Left ventricle myocardium inferior (tissue), 1 donor: ENCODE measurements at places on chromosomes 7 and 10.

DNA sequence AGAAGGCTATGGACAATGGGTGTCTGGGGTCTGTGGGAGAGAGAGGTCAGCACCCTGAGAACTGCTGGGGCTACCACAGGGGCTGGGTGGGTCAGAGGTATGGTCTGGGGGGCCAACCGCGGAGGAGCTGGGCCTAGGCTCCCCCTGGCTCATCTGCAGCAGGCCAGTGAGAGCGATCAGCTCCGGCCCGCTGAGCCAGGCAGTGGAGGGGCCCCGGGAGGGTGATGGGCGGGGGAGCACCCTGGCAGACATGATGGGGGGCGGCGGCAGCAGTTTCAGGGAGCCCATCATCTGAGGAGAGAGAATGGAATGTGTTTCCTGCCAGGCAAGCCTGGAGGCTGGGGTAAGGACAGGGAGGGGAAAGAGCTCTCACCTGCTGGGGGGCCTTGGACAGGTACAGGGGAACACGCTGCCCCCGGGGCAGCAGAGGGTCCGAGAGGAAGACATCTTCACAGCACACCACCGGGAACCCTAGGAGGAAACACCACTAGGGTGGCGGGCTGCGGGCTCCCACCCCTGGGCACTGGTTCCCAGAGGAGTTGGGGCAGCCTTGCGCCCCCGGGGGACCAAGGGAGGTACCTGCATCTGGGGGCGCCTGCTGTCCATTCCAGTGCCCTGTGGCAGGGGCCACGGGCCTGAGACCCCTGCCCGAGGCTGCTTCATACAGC lies 1.3 kb downstream of the SAP25 start:
- DNase-seq: no peak

- DNase-seq: no peak
Observed at GRCh38 chr7:88492153-88492552, 185.5 kb upstream of the STEAP4 start.

DNA sequence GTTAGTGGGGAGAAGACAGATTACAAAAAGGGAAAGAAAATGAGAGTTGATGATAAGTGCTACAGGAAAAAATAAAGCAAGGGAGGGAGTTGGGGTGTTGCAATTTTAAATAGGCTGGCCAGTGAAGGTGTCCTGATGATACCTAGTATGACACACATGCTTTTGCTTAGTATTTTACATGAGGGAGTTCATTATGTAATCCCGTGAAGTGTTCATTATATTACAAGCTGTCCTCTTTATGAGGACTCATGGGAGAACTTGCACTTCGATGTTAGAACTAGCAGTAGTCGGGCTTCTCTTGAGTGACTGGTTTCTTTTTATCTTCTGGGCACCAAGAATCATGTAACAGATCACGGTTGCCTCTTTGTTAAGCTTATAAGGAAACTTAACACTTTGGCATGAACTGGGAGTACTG lies 102.3 kb upstream of the MTPN start:
- no peak for DNase-seq

DNA sequence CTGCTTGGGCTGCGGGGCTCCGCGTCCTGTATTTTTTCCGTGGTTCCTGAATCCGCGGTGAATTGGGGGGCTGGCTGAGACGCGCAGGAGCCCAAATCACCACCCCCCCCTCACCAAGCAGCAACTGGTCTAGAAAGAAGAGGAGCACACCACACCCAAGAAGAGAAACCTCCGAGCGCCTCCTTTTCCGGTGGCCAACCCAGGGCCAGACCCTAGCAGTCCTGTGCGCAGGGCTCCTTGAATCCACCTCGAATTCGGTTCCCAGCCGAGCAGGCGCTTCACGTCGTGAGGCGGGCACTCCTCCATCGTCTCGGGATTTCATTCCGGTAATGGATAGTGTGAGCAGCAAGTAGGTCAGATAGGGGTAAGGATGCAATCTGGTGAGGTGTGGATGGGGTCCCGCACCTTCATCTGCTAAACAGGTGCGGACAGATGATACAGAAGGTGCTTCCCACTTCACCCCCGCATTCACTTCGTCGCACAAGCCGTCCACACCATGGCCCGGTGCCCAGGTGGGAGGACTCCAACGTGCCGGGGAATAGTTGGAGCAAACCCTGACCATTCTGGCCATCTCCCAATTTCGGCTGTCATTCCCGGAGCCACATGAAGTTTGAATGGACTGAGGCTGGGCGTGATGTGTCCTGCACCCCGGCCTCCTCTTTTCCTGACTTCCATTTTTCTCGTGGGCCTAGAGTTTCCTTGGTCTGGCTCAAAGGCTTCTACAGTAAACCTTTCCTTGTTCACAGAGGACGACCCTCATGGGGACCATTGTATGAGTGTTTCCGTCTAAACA lies 19.8 kb upstream of the ZNF273 start:
- DNase-seq: no peak

DNA sequence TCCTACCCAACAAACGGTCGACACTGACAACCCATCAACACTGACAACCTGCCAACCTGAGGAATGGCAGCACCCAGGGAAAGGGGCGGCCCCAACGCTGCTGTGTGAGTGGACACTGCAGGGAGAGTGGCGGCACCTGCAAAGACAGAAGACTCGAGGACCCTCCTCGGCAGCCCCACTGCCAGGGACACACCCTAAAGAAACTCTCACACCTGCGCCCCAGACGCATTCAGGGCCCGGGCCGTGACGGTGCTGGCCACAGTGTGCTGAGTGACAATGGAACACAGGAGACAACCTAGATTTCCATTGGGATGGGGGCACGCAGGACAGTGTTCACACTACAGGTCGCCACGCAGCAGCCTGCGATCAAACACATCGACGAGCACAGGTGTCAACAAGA lies 3.6 kb downstream of the CAMK2B start:
- no peak for DNase-seq

- no peak for DNase-seq
Observed at GRCh38 chr7:92137557-92137956, 3.3 kb upstream of the CYP51A1 start.

DNA sequence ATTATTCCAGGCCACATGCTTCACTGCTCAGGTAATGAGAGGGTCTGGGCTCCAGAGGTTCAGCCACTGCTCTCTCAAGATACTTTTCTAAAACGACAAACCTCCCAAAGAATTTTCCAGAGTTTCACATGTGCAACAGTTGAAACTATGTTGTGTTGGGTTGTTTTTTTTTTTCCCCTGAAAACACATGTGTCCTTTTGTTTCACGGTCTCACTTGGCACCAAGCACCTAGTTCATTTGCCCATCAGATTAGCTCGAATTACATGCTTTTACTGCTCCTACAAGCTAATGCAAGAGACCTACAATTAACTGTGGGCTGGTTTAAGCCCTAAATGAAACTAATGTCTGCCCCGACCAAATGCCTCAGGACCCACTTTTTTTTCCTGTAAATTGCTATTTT lies 313.3 kb downstream of the FGFR2 start:
- no peak for DNase-seq

- DNase-seq: no peak
Observed at GRCh38 chr10:33183655-33184054, 150.8 kb downstream of the NRP1 start.

GRCh38 chr7:131753620-131754222 lies 197.3 kb upstream of the PODXL start:
- DNase-seq: no peak

GRCh38 chr7:25822823-25823222 lies 329.2 kb upstream of the NFE2L3 start:
- DNase-seq: no peak

- DNase-seq: no peak
Observed at GRCh38 chr10:43118631-43119415, 19.4 kb upstream of the CSGALNACT2 start.

DNA sequence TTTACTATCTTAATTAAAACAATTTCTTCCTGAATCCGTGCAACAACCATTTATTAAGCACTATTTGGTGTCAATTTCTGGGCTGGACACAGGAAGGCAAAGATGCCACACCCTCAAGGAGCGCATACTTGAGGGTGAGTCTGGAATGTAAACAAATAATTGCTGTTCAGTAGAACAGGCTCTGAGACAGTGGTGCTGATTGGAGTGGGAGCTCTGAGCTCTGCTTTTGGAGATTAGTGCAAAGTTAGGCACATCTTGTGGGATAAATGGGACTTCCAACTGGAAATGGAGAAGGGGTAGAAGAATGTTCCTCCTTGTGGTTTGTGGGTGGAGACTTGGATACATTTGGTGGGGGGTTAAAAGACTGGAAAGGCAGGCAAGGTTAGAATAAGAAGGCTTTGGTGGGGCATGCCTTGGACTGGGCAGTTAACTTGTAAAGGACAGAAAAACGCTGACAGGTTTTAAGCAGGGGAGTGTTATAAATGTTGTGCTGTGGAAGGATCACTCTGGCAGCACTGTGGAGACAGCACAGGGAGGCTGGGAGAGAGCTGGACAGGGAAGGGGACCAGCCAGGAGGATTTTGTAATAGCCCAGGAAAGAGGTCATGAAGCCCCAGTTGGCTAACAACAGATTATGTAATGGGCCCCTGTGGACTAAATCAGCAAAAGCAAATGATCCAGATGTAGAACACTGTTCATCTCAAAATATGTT lies 80.7 kb downstream of the ZNF365 start:
- peak; percentile 34 for DNase-seq

DNA sequence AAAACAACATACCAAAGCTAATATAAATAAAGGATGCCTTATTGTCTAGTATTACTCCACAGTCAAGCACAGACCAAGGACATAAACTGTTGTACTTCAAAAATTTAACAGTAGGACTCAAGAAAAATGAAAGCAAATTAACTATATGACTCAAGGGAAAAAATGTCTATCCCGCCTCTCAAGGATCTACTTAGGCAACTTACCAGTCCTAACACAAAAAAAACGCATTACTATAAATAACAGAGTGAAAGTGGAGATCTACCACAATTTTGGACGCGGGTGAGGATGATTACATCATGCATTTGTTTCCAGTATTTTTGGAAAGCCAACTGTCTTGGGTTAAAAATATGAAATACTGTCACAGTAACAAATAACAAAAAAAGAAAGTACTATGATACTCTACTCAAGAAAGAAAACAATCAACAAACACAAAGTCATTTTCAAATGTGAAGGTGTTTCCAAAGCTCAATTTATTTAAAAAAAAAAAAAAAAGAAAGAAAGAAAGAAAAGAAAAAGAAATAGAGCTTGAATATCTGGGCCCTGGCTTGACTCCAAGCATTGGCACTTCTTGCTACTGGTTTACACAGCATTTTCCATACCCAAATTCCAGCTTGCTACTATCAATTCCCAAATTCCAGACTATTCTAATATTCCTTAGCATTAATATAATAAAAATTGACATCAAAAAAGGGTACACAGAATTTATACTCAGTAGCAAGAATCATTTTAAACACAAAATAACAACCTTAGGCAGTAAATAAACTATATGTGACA lies 99.4 kb downstream of the RSU1 start:
- DNase-seq: no peak

- no peak for DNase-seq
Observed at GRCh38 chr7:155193716-155194115, 104.0 kb upstream of the INSIG1 start.

DNA sequence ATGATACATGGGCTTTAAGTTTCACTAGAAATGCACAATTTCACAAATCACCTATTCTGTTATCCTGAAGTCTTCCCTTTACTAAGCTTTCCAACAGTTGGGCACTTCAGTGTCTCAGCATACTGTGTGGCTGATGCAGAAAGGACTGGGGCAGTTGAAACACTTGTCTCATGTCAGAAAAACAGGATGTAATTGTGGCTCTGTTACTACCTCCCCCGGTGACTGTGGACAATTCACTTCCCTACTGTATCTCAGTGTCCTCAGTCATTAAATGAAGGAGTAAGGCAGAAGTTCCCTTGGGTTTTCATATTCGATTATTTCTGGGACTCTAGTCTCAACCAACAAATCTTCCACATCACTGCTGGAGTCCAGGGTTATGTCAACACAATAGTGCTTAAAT lies 17.9 kb downstream of the ANKRD22 start:
- DNase-seq: no peak

GRCh38 chr10:60930237-60930636 lies 13.7 kb downstream of the RHOBTB1 start:
- DNase-seq: no peak

DNA sequence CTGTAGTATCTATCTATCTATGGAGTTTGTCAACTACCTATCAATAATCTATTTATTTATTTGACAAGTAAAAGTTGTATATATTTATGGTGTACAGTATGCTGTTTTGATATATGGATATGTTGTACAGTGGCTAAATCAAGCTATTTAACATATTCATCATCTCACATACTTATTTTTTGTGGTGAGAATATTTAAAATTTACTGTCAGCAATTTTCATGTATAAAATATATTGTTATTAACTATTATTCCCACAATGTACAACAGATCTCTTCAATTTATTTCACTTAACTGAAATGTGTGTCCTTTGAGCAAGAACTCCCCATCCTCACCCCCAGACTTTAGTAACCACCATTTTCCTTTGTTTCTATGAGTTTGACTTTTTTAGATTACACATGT lies 14.5 kb downstream of the AGR3 start:
- no peak for DNase-seq

DNA sequence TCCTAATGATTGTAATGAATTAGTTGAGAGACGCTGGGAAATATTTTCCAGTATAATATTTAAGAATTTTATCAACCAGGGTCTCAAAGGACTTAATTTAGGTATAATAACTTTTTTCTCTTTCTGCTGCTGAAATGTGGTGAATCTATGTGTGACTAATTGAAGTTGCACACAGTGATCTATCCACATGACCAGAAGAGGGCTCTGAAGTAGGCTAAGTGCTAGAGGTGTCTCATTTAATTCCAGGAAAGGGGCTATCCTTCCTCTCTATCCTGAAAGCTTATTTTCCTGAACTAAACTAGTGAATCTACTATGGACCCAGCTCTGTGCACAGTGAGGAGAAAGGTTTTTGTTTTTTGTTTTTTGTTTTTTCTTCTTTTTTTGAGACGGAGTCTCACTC lies 294.4 kb upstream of the MYO3A start:
- no peak for DNase-seq

DNA sequence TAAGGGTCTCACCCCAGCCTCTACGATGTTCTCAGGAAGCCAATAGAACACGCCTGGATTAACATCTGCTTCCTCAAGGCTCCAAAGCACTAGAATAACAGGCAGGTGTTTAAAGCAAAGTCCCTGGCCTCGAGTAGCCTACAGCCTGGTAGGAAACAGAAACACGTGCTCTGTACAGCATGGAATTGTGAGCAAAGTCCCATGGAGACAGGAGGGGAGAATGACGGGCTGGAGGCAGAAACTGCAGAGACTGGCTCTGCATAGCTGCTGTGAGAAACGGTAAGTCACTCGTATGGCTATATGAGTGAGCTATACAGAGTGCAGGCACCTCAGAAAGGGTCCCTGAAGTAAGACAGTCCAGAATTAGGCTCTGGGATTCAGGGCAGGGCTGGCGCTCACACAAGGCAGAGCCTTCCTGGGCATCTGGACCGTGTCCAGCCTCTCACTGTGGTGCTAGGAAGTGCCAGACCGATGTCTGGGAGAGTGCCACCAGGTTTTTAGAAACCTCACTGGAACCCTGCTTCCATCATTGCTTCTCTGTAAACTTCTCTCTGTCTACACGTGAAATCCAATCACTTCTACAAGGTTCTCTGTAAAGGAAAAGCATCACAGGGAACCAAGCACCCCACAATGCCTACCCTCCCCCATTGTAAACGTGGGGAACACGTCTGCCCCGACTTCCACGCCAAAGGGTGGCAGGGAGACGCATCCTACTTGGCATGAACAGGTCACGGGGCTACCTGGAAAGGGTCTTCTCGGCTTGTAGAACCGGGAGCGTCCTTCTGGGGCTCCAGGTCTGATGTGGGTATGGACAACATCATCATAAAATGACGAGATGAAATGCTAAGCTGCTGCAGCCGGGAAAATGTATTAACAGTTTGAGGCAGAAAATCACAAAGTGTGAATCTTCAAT lies 38.8 kb upstream of the SHH start:
- DNase-seq: no peak

- DNase-seq: no peak
Observed at GRCh38 chr10:86944907-86945306, 12.5 kb downstream of the MMRN2 start.

GRCh38 chr10:130781206-130781605 lies 530.3 kb downstream of the TCERG1L start:
- DNase-seq: no peak
